ENCODE measurements at places on chromosomes 11 and 22. TPM values are rescaled to one million over a fixed set of nuclear protein-coding genes. Genes with fewer than 3 reads are reported as not detected.

The DDIAS gene
- total RNA-seq, result 0.99 TPM

The PYGM gene
- total RNA-seq, result not detected

The PTGDR2 gene
- not detected for total RNA-seq

The CATSPER1 gene
- not detected for total RNA-seq

DNA sequence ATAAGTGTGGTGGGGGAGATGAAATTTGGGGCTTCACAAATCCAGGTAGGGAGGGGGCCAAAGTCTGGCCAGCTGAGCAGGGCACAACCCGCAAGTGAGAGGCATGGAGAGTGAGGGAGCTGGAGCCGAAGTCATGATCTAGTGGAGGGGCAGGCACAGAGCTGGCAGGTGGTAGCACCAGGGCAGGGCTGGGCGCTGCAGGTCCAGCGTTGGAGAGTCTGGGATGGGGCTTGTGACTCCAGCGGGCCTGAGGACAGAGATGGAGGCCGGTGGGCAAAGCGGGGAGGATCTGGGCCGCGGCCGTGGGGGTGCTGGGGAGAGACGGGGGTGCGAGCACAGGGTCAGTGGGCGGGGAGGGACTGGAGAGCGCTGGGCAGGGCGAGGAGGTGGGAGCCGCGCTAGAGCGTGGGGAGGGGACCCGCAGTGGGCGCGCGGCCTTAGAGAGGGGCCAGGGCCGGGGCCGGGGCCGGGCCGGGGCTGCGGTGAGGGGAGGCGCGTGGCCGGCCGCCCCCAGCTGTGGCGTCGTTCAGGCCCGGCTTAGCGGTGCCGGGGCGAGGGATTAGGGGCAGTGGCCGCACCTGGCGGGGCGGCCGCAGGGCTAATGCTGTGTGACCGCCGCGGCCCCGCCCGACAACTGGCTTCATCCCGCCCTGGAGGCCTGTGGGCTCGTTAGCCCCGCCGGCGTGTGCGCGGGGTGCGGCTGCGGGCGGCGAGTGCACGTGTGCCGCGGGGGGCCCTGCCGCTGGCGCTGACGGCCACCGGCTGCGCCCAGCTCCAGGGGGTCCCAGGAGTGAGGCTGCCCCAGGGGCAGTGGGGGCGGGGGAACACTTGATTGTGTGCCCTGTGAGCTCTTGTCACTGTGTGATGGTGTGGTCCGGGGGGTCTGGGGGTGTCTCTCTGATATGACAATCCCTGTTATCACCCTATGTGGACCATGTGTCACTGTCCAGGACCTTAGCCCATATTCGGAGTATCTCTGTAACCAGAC is 23.6 kb upstream of the MYOD1 start:
- no peak for DNase-seq

DNA sequence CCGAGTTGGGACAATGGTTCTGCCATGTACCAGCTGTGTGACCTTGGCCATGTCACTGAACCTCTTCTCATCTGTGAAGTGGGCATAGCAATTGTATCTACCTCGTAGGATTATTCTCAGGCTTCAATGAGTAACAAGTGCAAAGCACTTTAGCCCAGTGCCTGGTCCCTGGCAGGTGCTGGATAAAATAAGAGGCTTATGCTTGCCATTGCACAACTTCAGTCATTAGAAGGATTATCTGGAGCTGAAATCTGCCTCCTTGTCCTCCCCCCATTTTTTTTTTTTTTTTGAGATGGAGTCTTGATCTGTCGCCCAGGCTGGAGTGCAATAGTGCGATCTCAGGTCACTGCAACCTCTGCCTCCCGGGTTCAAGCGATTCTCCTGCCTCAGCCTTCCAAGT is 7.2 kb downstream of the SMTNL1 start:
- DNase-seq, result no peak

GRCh38 chr11:126951465-126951864 is 49.1 kb downstream of the KIRREL3 start:
- DNase-seq, result no peak

DNA sequence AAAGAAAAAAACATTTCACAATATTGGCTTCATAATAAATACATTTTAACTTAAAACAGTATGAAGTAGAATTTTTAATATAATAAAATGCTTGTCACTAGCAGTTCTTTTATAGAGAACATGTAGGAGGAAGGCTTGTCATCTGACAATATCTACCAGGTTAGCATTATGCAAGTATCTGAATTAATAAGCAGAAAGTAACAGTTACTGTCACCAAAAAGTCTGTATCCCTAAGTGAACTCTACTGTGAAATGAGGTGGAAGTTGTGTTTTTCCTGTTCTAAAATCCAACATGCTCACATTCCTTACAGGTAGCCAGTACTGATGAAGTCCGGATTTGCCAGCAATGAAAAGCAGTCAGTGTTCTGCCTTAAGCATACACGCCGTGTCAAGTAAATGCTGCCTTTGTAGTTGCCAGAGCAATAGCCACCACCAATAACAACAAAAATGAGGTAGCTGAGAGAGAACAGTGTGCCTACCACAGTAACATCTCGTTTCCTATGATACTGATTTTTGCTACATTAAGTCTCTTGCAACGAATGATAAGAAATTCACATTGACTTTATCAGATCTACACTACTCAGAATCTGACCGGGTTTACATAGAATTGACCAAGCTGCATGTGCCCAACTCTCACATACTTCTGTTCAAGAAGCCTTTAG is 95.5 kb downstream of the SIK3 start:
- DNase-seq, result peak; percentile 56

DNA sequence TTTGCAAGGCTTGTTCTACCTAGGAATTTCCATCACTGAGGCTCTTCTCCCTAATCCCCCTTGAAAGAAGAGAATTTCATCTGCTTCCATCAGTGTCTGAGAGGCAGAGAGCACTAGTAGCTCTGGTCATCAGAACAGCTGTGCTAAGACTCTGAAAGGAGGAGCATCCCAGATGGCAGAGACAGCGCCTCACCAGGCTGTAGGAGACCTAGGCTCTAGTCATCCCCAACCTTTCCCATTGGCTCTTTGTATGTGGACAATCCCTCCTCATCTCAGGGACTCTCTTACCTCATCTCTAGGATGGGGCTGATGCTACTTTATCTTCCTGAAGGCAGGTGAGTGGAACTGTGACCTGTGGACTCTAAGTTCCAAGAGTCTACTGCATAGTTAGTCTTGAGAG is 8.8 kb upstream of the OR9I1 start:
- DNase-seq, result no peak

- no peak for DNase-seq
Observed at GRCh38 chr22:29102300-29102699, 29.5 kb downstream of the KREMEN1 start.

GRCh38 chr22:17120281-17120680 is 879 bp downstream of the TMEM121B start:
- peak; percentile 14 for DNase-seq

DNA sequence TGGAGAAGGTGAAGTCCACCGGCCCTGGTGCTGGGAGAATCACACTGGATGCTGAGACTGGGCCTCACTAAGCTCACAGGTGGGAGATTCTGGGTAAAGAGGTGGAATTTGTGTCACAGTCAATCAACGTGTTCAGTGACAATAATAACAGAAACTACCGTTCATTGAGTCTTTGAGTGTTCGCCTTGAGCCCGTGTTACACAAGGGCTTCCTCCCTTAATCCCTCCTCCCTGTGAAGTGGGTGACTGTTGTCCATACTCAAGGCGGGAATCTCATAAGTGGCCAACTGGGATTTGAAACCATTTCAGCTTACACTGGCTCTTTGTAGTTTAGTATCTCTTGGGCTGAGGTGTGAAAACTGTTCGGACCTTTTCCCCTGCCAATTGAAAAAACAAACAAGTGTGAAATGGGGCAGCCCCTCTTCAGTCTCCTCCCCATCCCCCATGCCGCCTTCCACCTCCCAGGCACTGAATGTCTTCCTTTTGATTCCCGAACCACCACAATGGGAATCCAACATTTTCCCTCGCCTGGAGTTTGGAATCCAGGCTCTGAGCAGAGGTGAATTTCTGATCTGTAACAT is 502.4 kb downstream of the MIAT start:
- DNase-seq, result no peak

DNA sequence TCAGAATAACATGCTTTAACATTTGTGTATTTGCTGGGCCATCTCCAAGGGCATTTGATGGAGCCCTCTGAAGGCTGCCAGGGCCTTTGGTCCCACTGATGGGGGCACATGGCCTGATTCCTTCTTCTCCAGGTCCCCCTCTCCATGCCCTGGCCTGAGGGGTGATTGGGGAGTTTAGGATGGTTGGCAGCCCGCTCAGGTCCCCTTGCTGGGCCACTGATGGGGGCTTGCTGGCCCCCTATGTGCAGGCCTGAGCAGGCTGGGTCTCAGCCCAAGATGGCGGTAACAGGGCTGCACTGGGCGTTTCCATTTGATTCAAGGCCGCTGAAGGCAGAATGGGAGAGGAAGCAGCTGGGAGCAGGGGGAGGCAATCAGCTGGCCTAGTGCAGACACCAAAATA is 113.7 kb upstream of the NECTIN1 start:
- no peak for DNase-seq

GRCh38 chr11:105490333-105490732 is 119.5 kb upstream of the GRIA4 start:
- no peak for DNase-seq
